ENCODE measurements at places on chromosomes 11 and 22.

DNA sequence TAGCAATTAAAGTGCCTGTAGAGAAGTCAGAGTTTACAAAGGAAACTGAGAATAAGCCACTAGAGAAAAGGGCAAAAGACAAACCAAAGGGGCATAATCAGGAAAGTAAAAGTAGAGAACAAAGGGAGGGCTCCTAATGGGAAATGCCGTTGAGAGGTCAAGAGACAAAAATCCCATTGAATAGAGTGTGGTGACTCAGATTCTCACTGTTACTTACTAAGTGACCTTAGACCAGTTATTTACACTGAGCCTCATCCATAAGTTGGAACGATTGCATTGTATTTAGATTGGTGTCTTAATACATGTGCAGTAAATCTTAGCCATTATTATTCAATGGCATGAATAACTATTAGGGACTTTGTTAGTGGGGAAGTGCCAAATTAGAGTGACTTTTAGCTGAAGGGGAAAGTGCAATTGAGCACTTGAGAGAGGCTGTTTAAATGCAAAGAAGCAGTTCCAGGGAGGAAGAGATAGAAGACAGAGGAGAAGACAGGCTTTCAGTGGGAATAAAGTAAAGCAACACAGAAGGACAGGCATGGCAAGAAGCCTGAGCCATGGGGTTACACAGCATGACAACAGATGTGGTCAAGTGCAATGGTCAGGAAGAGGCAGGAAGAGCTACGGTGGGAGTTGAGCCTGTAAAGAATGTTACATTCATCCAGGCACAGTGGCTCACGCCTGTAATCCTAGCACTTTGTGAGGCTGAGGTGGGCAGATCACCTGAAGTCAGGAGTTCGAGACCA is 82.6 kb downstream of the UBASH3B start:
- DNase-seq = no peak

- no peak for DNase-seq
Observed at GRCh38 chr11:16403448-16403803, 47.1 kb upstream of the SOX6 start.

GRCh38 chr11:10930224-10930971 is 72.5 kb upstream of the ZBED5 start:
- DNase-seq = no peak

GRCh38 chr22:46047226-46047625 is 70.3 kb upstream of the WNT7B start:
- no peak for DNase-seq

GRCh38 chr11:71929491-71929890 is 645 bp downstream of the RNF121 start:
- DNase-seq = no peak

DNA sequence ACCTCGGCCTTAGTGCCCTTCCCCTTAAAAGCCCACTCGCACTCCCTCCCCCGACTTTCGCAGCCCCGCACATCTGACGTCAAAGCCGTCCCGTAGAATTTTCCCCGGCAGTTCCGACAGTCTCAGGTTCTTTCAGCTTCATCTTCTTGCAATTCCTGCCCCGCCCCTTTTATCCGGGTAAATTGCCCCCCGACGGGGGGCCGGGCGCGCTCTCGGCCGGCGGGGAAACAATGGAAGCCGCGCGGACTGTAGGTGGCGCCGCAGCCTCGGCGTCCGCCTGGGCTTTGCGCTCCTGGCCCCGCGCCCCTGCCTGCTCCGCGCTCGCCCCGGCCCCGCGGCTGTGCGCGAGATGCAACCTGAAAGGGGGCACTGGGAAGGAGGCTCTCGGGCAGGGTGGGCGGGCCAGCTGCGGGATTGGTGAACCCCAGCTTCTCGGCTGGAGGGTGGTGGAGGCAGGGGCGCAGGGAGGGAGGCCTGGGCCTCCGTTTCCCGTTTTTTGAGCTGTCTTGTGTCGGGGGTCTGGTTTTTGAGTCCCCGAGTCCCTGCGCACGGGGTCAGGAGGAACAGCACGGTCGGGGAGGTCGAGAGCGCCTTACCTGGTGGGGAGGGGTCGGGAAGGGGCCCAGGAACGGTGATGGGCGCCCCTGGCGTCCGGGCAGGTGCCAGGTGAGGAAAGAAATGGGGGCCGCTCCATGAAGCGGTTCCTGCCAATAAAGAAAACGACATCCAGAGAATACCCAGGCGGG is 859 bp upstream of the FGF19 start:
- DNase-seq = no peak

DNA sequence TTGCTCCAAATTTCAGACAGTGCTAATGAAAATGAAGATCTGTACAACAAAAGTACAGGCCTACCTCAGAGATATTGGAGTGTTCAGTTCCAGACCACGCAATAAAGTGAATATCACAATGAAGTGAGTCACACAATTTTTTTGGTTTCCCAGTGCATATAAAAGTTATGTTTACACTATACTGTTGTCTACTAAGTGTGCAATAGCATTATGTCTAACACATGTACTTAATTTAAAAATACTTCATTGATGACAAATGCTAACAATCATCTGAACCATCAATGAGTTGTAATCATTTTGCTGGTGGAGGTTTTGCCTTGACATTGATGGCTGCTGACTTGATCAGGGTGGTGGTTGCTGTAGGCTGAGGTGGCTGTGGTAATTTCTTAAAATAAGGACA is 60.6 kb upstream of the E2F8 start:
- no peak for DNase-seq

DNA sequence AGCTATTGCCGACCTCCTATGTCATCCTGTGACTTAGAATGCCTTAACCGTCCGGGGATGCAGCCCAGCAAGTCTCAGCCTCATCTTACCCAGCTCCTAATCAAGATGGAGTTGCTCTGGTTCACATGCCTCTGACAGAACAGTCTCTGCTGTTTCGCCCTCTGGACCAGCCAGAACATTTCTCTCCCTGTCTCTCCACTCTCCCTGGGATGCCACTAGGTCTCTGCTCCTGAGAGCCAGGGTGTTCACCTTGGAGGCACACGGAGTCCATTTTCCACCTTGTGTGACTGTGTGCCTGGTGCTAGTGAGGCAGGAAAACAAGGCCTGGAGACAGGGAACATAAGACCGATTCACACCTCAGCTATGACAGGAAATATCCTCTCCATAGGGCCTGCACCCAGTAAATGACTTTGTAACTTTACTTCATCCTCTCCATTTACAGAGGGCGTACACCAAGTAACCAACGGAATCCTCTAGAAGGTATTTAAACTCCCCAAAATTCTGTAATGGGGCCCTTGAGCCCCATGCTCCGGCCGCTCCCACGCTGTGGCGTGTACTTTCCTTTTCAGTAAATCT is 16.8 kb upstream of the B4GALNT4 start:
- DNase-seq = no peak

GRCh38 chr22:46406349-46406748 is 70.8 kb downstream of the TRMU start:
- DNase-seq = no peak

DNA sequence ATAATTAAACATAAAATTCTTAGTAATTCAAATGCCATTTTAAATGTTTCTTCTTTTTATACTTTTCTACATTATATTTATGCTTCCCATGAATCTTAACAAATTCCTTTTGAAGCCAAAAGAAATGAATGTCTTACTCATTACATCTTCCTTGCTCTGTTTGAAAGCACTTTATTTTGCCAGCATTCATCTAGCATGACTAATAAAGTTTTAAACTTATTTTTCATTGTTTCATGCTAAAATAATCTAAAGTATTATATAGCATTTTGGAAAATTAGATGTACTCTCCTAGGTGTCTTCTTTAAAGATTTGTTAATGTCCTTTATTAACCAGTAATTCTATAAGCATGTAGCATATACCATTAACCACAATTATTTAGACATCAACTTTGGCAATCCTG is 9.7 kb upstream of the PIWIL4 start:
- no peak for DNase-seq

GRCh38 chr22:40498420-40499208 is 128.2 kb downstream of the SGSM3 start:
- DNase-seq = no peak

GRCh38 chr11:130879836-130880235 is 36.4 kb downstream of the SNX19 start:
- DNase-seq = no peak

DNA sequence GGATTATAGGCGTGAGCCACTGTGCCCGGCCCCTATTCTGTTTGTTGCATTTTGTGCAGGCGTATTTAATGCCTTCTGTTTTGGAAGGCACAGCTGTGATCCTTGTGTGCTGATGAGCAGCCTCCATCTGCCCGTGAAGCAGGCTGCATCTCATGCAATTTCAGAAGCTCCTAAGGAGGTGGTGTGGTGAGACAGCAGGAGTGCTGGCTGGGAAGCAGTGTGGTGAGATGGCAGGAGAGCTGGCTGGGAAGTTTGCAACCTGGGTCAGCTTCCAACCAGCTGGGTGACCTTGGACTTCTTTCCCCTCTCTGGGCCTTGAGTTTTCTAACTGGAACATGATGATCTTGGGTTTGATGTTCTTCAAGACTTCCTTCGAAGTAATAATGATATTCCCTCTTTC is 525.1 kb downstream of the TBC1D22A start:
- DNase-seq = no peak

DNA sequence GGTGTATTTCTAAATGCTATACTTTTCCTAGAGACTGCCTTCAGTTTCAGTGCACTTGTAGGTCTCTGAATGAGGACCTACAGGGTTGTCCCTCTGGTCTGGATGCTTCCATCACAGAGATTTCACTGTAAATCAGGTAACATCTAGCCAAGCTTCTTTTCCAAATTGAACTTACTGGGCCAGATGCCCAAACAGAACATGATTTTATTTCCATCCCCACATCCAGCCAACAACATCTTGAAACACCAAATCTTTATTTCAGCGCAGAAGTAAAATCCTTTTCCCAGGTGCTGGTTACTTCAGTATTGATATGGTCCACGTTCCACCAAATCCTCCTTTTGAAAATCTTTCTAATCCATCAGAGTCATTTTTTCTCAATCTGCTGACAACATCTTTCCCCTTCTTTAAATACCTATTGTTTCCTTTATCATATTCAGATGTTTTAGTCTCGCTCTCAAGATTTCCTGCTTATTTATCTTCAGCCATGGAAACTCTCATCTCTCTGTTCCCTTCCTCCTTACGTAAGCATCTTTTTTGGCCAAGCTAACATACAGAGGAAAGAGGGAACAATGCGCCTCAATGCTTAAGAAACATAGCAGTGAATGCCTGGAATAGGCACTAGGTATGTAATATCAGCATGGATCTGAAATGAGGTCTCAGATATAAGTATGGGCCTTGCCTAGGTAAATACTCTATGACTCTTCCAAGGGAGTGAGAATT is 201.2 kb upstream of the MTNR1B start:
- DNase-seq = no peak

DNA sequence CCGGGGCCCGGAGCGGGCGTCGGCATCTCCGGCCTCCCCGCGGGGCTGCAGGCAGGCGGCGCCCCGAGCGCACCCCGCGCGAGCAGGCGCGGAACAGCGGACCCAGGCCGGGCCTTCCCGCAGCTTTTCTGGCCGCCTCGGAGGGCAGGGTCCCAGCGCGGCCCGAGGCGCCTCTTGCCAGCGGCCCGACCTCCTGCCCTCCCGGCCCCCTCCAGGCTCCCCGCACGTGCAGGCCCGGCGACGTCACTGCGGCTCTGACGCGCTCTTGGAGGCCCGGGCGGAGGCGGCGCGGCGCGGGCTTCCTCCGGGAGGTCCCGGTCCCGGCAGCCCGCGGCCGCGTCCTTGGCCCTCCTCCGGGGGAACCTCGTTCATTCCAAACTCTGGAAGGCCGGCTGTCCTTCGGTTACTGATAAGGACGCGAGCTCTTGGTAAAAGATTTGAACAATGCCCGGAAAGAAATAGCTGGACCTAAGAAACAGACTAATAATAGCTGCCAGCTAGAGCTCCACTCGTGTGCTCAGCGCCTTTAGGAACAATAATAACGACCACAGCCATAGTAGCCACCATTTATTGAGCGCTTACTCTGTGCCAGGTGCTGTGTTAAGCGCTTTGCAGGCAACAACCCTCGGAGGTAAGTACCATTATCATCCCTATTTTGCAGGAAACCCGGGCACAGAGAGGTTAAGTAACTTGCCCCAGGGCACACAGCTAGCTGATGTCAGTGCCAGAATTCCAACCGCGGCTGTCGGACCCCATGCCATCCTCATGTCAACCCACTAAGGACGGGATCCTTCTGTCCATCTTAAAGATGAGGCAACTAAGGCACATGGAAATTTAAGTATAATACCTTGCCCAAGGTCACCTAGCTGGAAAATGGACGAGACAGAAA is 39.1 kb upstream of the CREB3L1 start:
- peak; percentile 29 for DNase-seq

DNA sequence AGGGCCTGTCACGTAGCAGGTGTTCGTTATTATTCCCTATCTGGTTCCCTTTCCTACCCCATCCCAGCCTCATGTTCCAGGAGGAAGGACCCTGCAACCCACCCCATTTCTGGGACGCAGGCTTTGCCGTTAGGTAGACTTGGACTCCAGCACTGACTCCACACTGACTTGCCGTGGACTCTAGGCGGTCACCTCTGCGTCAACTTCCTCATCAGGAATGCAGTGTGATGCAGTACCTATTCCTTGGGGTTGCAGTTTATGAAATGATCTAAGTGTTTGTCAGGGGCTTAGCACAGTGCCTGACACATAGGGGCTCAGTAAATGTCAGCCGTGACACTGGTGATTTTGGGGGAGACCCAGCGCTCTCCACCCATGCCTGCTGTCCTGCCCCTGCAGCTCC is 16.8 kb downstream of the DGKZ start:
- DNase-seq = no peak

DNA sequence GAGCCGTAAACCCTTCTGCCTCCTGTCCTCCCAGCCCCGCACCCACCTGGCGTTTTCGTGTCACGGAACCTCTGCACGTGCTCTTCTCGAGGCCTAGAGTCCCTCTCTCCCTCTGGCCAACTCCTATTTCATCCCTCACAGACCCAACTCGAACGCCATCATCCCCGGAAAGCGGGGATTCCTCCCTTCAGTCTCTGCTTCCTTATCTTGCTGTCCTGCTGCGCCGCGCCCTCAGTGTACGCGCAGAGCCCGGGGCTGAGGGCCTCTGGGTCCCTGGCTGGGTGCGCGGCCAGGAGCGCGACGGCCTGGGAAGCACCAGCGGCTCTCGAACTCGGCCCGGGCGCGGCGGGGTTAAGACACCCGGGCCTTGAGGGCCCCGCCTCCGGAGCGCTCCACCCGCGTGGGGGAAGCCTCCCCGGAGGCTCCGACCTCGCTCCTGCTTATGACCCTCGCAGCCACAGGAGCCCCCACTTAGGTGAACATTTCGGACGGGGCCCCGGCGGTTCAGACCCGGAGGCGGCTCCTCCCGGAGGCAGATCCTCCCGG is 398 bp upstream of the ATG16L2 start:
- DNase-seq = peak; percentile 75

GRCh38 chr11:71463331-71464211 is 10.6 kb downstream of the NADSYN1 start:
- DNase-seq = no peak

- no peak for DNase-seq
Observed at GRCh38 chr11:78350091-78350645, 67.5 kb downstream of the GAB2 start.

GRCh38 chr22:27723708-27724107 is 77.8 kb downstream of the MN1 start:
- DNase-seq = no peak

- peak; percentile 69 for DNase-seq
Observed at GRCh38 chr22:20205964-20206708, 55.3 kb upstream of the CCDC188 start.
